ENCODE measurements at places on chromosomes 2 and 18.

DNA sequence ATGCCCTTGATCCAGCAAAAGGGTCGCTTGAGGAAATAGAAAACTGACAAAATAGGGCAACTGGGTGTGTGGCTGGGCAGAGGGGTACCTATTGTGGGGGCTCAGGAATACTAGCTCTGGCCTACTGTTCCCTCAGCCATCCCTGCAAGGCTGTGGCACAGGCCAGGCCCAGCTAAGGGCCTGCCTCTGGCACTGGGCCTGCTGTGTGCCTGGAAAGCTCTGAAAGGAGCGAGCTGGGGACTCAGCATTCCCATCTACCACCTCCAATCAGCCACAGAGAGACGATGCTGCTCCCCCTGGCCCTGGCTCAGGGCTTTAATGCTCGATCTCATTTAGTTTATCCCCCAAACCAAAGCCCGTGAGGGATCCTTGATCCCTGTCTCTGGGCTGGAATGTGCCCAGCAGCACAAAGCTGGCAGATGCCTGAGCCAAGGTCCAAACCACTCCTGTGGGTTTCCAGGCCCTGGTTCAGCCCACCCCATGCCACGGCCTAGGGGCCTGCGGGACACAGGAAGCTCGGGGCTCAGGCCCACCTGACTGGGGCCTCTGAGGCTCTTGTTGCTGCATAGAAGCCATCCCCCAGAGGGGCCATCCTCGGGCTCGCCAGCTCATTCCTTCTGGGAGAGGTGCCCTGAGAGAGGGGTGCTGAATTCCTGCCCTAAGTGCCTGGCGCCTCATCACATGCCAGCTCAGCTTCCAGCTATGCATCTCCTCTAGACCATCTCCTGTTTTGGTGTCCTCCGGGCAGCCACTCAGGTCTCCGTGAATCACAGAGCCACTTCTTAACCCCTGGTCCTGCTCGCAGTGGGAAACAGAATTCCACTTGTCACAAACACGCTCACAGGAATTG is 43.0 kb upstream of the KCNF1 start:
- no peak for DNase-seq

GRCh38 chr2:36664696-36665076 is 31.8 kb upstream of the VIT start:
- no peak for DNase-seq

- DNase-seq, result no peak
Observed at GRCh38 chr18:48181857-48182256, 227.3 kb downstream of the ZBTB7C start.

DNA sequence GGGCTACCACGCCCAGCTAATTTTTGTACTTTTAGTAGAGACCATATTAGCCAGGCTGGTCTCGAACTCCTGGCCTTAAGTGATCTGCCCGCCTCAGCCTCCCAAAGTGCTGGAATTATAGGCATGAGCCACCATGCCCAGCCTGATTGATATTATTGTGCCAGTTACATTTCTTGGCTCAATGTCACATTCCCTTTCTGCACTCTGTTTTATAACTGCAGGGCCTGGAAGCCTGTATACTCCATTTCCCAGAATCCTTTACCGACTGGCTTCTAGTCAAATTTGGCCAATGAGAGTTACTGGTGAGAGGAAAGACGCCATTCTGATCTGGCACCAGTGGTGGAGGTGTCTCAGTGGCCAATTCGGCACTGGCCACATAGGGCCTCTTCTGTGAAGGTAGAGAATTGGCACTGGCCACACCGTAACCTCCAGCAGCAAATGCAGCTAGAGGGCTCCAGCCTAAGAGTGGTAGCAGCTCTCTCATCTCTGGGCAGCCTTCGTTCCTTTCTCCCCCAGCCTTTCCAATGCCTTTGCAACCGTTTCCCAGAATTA is 16.9 kb upstream of the CFAP36 start:
- no peak for DNase-seq

GRCh38 chr2:181314551-181314950 is 142.6 kb upstream of the ITGA4 start:
- no peak for DNase-seq

DNA sequence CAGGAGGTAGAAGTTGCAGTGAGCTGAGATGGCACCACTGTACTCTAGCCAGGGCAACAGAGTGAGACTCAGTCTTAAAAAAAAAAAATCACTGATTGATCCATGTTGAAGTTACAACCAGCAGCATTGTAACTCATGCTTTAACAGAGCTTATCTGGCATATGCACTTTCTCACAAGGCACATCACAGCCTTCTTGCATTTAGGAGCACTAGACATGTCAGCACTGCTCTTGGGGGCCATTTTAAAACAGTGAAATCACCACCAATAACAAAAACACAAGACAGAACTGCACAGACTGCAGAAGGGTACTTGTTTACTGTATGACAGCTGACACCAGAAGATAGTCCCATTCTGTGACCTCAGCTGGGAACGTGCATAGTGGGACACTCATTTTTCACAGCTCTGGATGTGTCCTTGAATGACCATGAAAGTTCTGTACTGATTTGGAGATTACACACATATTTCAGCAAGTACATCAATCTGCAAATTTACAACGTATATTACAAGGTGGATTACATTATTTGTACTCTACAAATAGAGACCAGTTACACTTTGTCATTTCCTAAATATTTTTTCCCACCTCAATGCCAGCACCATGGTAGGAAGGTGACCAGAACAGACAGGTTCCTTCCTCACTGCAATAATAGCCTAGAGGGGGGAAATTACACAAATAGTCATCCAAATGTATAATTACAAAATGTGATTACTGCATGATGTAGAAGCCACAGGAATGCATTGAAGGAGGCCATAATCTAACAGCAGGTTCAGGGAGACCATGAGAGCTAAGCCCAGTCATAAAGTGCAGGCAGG is 35.1 kb downstream of the CCBE1 start:
- DNase-seq, result no peak

DNA sequence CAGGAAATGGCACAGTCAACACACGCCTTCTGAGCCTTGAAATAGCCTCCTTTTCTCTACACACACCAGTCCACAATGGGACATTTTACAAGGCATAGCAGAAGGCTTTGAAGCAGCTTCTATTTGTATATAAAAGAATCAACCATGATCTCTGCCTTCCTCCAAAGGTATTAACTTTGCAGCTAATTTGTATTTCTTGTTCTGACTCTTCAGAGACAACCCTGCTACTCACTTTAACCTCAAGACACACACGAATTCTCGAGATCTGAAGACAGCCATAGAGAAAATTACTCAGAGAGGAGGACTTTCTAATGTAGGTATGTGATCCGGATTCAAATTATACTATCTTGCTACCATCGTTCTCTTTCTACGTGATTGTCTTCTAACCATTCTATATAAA is 104.6 kb downstream of the VIT start:
- no peak for DNase-seq

- no peak for DNase-seq
Observed at GRCh38 chr2:86673986-86674670, 46.0 kb upstream of the RMND5A start.

- DNase-seq, result no peak
Observed at GRCh38 chr2:29923110-29923721, 1.8 kb upstream of the ALK start.

- DNase-seq, result no peak
Observed at GRCh38 chr2:202091476-202091875, 18.4 kb downstream of the KIAA2012 start.

DNA sequence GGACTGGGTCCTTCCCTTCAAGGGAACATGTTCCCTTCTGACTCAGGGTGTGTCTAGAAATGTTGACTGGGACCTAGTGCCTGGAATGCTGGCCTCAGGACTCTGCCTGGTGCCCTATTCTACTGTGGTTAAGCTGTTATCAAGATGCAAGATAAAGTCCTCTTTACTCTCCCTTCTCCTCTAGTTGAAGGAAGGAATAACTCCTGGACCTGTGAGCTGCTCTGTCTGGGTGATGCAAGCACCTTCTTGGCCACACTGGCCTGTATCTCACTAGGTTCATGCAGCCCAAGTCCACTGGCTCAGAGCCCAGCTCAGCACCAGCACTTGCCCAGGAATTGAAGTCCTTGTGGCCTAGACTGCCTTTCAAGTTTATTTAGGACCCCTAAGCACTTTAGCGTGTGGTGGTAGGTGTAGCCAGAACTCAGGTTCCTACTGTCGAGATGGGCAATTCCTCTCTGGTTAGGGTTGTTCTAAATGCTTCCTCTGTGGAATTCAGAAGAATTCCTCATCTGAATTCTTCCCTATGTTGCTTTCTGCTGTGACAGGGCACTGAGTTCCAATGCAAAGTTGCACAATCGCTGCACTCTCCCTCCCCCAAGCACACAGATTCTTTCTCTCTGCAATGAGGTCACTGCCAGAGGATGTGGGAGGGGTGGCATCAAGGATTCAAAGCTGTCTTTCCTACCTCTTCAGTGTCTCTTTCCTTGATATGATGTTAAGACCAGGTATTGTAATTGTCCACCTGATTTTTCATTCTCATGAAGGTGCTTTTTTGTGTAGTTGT is 54.7 kb downstream of the VWC2L start:
- DNase-seq, result no peak

GRCh38 chr18:51153659-51154371 is 43.7 kb downstream of the MEX3C start:
- peak; percentile 68 for DNase-seq

- no peak for DNase-seq
Observed at GRCh38 chr18:40821596-40822243, 1133.3 kb upstream of the PIK3C3 start.

GRCh38 chr2:100317634-100318033 is 4.7 kb downstream of the LONRF2 start:
- no peak for DNase-seq

DNA sequence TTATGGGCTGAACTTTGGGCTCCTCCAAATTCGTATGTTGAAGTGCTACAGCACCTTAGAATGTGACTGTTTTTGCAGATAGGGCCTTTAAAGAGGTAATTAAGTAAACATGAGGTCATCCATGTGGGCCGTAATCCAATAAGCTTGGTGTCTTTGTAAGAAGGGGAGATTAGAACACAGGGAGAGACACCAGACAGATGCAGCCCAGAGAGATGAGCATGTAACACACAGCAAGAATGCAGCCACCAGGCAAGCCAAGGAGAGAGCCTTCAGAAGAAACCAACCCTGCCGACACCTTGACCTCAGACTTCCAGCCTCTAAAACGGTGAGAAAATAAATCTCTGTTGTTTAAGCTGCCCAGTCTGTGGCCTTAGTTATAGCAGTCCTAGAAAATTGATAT is 74.3 kb downstream of the HRH4 start:
- no peak for DNase-seq

DNA sequence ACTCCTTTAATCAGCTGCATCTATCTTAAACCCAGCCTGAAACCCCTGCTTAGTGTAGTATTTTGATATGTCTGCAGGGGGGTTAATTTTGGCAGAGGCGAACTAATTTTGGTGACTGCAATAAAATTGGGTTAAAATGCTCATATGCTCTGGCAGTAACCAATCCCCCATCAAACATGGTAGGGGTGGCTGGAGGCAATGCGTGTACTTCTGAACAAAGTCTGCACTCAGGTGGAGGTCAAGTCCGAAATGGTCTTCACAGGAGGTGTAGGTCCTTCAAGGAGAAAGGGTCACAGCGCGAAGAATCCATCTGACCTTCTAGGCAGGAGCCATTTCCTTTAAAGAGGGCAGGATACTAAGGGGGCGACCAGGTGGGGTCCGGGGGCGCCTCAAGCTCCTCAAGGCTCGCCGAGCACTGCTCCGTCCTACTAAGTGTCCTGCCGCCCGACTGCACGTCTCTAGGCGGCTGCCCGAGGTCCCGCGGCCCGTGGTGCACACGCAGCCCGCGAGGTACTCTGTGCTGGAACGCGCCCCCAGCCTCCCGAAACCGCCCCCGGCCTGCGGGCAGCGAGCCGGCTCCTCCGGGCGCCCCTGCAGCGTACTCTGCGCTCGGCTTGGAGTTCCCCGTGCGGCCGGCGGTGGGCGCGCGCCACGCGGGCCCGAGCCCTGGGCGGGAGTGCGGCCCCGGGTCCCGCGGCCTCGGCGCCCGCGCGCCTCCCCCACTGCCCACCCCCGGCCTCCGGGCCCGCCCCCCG is 1.7 kb upstream of the LDLRAD4 start:
- DNase-seq, result peak; percentile 56

- no peak for DNase-seq
Observed at GRCh38 chr2:144520756-144521487, 1.0 kb upstream of the ZEB2 start.

DNA sequence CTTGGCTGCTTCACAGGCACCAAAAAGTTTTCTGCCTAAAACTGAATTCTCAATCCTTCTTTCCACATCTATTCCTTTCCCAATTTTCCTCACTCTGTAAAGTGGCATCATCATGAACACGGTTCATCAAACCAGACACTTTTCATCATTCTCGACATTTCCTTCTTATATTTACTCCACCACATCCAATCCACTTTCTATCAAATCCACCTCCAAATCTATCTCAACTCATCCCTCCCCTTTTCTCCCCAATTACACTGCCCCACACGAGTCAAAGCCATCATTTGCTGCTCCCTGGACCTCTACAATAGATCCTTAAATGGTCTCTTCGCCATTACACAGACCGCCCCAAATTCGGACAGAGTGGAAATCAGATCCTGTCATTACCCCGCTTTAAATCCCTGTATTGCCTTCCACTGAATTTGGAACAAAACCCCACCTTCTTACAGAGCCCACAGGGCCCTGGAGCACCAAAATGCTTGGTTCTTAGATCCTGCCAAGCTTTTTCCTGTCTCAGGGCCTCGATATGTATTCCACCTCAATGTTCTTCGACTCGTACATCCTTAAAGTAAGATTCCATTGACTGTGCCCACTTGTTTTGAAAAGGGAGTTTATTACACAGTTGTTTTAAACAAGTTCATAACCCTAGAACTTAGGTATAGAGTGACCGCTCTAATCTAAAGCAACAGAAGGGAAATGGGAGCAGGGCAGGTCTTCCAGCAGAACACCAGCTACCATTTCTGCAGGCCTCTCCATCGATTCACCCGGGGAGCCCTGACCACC is 856 bp downstream of the ACAA2 start:
- no peak for DNase-seq

DNA sequence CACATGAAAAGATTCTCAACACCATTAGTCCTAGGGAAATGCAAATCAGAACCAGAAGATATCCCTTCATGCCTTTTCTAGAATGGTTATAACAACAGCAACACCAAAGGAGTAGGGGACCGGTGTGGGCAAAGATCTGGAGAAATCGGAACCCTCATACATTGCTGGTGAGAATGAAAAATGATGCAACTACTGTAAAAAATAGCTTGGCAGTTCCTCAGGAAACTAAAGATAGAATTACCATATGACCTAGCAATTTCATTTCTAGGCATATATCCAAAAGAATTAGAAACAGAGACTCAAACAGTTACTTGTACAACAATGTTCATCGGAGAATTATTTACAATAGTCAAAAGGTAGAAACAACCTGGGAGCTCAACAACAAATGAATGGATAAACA is 29.2 kb upstream of the CDH7 start:
- no peak for DNase-seq
